CD4-positive, alpha-beta memory T cell (primary cell): ENCODE measurements at places on chromosomes 3 and 15.

DNA sequence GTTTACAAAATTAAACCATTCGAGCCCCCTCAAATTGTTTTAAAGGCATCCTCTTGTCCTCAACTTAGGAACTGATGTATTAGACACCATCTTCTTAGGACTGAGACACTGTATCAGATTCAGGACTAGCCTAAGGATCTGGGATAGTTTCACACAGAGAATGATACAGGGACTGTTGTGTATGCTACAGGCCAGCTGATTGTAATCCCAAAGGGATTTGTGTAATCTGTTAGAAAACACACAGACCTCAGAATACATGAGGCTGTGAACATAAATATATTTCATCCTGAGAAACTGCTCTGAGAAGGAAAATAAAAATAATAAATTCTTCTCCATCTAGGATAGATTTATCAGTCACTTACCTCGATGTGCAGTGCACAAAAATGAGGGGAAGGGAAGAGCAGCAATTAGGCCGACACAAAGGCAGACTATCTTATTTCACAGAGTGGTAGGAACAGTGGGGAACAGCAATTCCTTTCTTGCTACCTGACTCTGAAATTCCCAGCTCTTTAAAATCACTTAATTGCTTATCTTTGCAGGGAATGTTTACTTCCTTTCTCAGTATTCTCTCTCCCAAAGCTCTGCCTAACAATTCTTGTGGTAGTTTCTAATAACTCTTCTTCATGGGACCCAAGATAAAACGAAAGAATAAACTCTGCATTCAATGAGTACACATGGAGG lies 322.5 kb downstream of the MAGI1 start:
- no peaks in the 10 kb centered on the region for H3K4me1 ChIP-seq
- H3K27me3 ChIP-seq, result no peaks in the 10 kb centered on the region
- no peaks in the 10 kb centered on the region for H3K36me3 ChIP-seq
- H3K27ac ChIP-seq, result no peak overlapping the region
- no peak for DNase-seq
- no peak overlapping the region for H3K4me3 ChIP-seq

GRCh38 chr3:43616034-43616433 lies 5.8 kb downstream of the ANO10 start:
- H3K4me1 ChIP-seq, result peaks cover 3% of the 10 kb centered on the region
- no peaks in the 10 kb centered on the region for H3K27me3 ChIP-seq
- H3K27ac ChIP-seq, result no peak overlapping the region
- H3K36me3 ChIP-seq, result no peaks in the 10 kb centered on the region
- DNase-seq, result no peak
- H3K4me3 ChIP-seq, result no peak overlapping the region

- H3K27me3 ChIP-seq, result no peaks in the 10 kb centered on the region
- no peaks in the 10 kb centered on the region for H3K4me1 ChIP-seq
- no peak for DNase-seq
- peaks cover 12% of the 10 kb centered on the region for H3K36me3 ChIP-seq
- no peak overlapping the region for H3K27ac ChIP-seq
These were observed 61.7 kb downstream of the HERC2 start for GRCh38 chr15:28260317-28260716.

- no peaks in the 10 kb centered on the region for H3K36me3 ChIP-seq
- H3K27me3 ChIP-seq, result no peaks in the 10 kb centered on the region
- H3K4me1 ChIP-seq, result no peaks in the 10 kb centered on the region
- no peak for DNase-seq
These were observed 114.5 kb downstream of the RARB start for GRCh38 chr3:25542492-25543039.

- H3K4me1 ChIP-seq, result peaks cover 17% of the 10 kb centered on the region
- no peaks in the 10 kb centered on the region for H3K27me3 ChIP-seq
- no peak for DNase-seq
- no peak overlapping the region for H3K27ac ChIP-seq
- H3K36me3 ChIP-seq, result no peaks in the 10 kb centered on the region
These were observed 45.9 kb downstream of the PPARG start for GRCh38 chr3:12334786-12335185.

GRCh38 chr3:172334671-172335207 lies 113.5 kb downstream of the GHSR start:
- no peak for DNase-seq
- H3K4me1 ChIP-seq, result no peaks in the 10 kb centered on the region
- H3K27me3 ChIP-seq, result no peaks in the 10 kb centered on the region
- H3K36me3 ChIP-seq, result no peaks in the 10 kb centered on the region
- H3K27ac ChIP-seq, result no peak overlapping the region

DNA sequence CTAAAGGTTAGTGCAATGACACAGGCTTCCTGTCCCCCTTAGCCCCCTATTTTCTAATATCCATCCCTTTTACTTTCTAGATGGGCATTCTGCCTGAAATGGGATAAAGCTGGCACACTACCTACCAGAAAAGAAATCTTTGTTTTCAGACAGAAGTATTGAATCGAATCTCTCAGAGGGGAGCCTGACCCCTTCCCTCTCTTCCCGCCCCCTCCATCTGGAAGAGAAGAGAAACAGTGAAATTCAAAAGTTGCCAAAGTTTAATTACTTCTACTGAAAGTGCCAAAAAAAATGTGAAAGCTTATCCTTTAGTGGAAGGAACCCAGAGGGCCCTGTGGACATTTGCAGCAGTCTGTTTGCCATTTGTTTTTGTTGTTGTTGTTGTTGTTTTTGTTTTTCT lies 523.8 kb downstream of the AGBL1 start:
- H3K36me3 ChIP-seq, result no peaks in the 10 kb centered on the region
- H3K4me1 ChIP-seq, result no peaks in the 10 kb centered on the region
- H3K4me3 ChIP-seq, result no peak overlapping the region

GRCh38 chr3:153445817-153446216 lies 283.8 kb downstream of the RAP2B start:
- H3K4me3 ChIP-seq, result no peak overlapping the region
- no peak for DNase-seq
- H3K36me3 ChIP-seq, result no peaks in the 10 kb centered on the region
- H3K4me1 ChIP-seq, result peaks cover 10% of the 10 kb centered on the region

GRCh38 chr15:88467073-88467934 lies at the start of the genes MRPL46 and MRPS11:
Gene MRPL46 (minus strand): TSS chr15:88467388. CDS start chr15:88467377, 11 bp downstream.
Gene MRPS11 (plus strand): TSS chr15:88467708. CDS start chr15:88467718, 10 bp downstream.
- peak within 1 kb of the TSS; percentile 87 for H3K4me3 ChIP-seq
- H3K36me3 ChIP-seq, result peaks cover 23% of the 10 kb centered on the region
- H3K4me1 ChIP-seq, result peaks cover 29% of the 10 kb centered on the region
- peak; percentile 89 for DNase-seq
- no peaks in the 10 kb centered on the region for H3K27me3 ChIP-seq
- peak within 1 kb of the TSS; percentile 93 for H3K27ac ChIP-seq

- no peak for DNase-seq
- no peak overlapping the region for H3K4me3 ChIP-seq
- no peaks in the 10 kb centered on the region for H3K36me3 ChIP-seq
These were observed 984.2 kb downstream of the SQOR start for GRCh38 chr15:46618984-46619383.

DNA sequence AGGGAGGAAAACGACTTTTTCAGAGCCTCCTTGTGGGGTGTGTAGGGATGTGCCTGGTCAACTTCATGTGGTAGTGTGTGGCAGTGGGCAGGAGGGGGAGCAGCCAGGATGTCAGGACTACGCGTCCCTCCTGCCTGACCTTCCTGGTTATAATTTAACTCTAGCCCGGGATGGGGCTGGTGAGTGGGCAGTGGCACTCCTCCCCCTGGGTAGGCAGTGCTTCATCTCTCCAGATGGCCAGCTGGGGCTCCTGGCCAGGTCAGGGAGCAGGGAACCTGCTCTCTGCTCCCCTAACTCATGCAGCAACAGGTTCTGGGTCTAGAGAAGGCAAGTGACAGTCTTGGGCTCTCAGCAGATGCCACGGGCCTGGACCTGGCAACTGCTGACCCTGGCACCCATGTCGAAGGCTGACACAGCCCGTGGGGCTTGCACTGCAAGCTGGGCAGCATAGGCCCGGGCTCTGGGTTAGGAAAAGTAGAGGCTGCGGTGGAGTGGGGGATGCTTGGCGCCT lies 2.6 kb downstream of the ITIH4 start:
- H3K27me3 ChIP-seq, result no peaks in the 10 kb centered on the region
- no peak overlapping the region for H3K27ac ChIP-seq

GRCh38 chr3:13193320-13194284 lies 120.4 kb upstream of the IQSEC1 start:
- no peaks in the 10 kb centered on the region for H3K36me3 ChIP-seq
- no peak overlapping the region for H3K4me3 ChIP-seq
- H3K27ac ChIP-seq, result no peak overlapping the region
- no peak for DNase-seq
- H3K4me1 ChIP-seq, result peaks cover 40% of the 10 kb centered on the region
